ENCODE measurements at places on chromosomes 1 and 21. TPM values are rescaled to one million over a fixed set of nuclear protein-coding genes. Genes with fewer than 3 reads are reported as not detected.

The NTNG1 gene
- 3.2 TPM for total RNA-seq

The CLDN14 gene
- total RNA-seq: not detected

The C21orf58 gene
- total RNA-seq: 5.9 TPM

GRCh38 chr1:174789399-174789798 is 210.3 kb upstream of the CACYBP start:
- DNase-seq: no peak

- no peak for DNase-seq
These were observed 9.8 kb upstream of the KDM4A start for GRCh38 chr1:43639976-43640794.

GRCh38 chr21:15788847-15789523 is 59.2 kb downstream of the USP25 start:
- DNase-seq: no peak

- peak; percentile 74 for DNase-seq
These were observed 5.3 kb upstream of the SLC6A9 start for GRCh38 chr1:44036409-44037139.
